Daoy (cell line): ENCODE measurements at places on chromosomes 2 and 18. TPM values are rescaled to one million over a fixed set of nuclear protein-coding genes. Genes with fewer than 3 reads are reported as not detected.

MEP1B gene
- total RNA-seq, result not detected in 2 replicates

UCN gene
- total RNA-seq, result 0.11 TPM in 1 of 2 replicates, not detected in the other

CCL20 gene
- 3.8 and 4.0 TPM in 2 replicates for total RNA-seq

PUM2 gene
- 25.7 and 50.5 TPM in 2 replicates for total RNA-seq

DLGAP1 gene
- 0.27 and 2.9 TPM in 2 replicates for total RNA-seq

KCNS3 gene
- 6.2 and 9.7 TPM in 2 replicates for total RNA-seq

GCC2 gene
- total RNA-seq, result 12.9 and 19.8 TPM in 2 replicates

PTRHD1 gene
- 41.0 and 46.4 TPM in 2 replicates for total RNA-seq

CDCA7 gene
- total RNA-seq, result 18.0 and 24.8 TPM in 2 replicates

SNORC gene
- 0.29 and 0.30 TPM in 2 replicates for total RNA-seq

DNA sequence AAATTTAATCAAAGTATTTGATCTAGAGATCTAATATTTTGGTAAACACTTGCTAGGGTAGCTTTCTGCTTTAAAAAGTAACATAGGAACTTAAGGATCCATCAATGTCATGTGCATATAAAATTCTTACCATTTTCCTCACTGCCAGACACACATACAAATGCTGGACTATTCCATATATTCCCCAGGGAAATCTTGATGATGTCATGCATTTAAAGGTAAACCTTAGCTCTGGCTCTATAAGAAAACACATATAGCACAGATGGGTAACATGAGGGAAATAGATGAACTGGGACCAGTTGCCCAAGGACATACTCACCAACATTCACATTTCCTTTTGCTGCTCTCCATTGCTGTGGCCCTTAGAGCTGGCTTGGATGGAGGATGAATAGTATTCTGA lies 79.1 kb upstream of the FMNL2 start:
- no peak for DNase-seq

DNA sequence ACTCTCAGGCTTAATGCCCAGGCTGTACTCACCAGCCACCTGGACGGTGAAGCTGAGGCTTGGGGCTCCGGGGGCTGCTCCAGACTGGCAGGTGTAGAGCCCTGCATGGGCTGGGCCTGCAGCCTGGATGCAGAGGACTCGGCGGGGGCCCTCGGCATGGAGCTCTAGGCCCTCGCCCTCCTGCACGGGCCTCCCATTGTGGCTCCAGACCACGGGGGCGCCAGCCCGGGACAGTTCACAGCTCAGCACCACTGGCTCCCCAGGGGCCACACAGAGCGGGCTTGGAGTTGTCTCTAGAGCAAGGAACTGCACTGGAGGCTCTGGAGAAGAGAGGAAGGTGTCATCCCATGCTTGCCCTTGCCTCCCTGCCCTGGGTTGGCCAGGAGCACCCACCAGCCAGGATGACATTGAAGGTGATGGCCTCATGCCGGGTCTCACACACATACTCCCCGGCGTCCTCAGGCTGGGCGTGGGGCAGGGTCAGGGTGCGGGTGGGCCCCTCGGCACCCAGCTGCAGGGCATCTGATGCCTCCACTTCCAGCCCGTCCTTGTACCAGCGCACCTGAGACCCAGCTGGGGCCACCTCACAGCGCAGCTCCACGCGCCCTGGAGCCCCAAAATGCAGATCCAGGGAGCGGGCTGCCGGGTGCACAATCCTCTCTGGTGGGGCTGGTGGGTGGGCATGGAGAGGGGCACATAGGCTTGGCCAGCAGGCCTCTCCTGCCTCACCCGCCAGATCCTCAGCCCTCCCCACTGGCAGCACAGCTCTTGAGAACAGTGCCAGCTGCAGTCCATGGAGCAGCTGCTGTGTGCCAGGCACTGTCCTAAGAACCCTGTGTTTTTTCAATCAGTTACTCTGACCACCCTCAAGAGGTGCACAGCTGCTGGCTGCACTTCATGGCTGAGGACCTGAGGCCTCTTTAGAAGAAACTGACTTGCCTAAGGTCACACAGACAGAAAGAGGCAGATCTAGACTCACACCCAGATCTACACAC lies 13.3 kb downstream of the OBSL1 start:
- DNase-seq, result no peak

DNA sequence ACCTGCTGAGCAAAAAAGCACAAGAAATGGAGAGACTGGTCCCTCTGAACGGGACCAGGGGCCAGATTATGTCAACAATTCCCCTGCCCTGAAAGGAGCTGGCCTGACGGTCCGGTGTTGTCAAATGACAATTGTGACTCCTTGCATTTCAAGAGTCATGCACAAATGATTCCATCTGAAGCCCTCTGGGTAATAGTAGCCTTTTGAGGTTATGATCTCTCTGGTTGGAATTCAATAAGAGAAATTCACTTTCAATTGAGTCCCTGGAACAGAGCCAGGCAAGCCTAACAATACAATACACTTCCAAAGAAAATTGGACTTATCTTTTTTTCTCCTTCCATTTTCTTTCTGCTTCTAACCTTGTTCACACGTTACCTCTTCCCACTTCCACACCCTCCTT lies 116.9 kb downstream of the C1D start:
- no peak for DNase-seq

GRCh38 chr2:215556979-215557378 lies 121.1 kb upstream of the FN1 start:
- peak; percentile 15 for DNase-seq

DNA sequence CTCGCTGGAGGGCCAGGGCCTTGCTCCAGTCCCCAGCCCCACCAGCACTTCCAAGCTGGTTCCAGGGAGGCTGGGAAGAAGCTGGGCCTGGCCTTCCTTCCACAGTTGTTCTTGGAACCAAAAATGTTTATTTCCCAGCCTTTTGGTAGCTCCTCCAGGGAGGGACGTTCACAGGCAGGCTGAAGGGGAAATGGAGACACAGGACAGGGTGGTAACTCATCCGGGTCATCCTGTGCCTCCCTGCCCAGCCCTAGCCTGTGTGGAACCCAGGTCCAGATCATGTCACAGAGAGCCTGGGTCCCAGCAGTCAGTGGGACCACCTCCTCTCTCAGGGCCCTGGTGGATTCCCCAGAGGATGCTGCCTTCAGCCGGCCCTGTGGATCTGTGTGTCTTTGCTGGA lies 12.5 kb upstream of the ARMC9 start:
- no peak for DNase-seq

DNA sequence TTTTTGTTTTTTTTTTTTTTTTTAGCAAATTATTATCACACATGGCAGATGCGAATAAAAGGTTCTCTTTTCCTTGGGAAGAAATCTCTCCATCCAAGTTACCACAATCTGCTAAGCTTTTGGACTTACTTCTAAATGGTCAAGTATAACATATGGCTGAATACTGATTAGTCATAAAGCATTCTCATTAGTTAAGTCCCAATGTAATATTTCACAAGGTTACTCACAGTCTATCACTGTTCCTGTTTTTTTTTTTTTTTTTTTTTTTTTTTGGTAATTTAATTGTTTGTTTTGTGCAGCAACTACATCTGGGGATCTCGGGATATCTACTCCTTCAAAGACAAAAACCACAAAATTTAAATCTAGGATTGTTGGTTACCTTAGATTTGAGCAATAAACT lies 771.7 kb downstream of the CPS1 start:
- no peak for DNase-seq

- no peak for DNase-seq
Measured at GRCh38 chr2:235009081-235009480, 57.3 kb downstream of the SH3BP4 start.

- DNase-seq, result no peak
Measured at GRCh38 chr18:12990641-12990966, 558 bp upstream of the CEP192 start.

GRCh38 chr18:55401638-55402191 lies 186.3 kb downstream of the TCF4 start:
- DNase-seq, result peak; percentile 35

- DNase-seq, result no peak
Measured at GRCh38 chr2:69571189-69571588, 72.3 kb downstream of the AAK1 start.

DNA sequence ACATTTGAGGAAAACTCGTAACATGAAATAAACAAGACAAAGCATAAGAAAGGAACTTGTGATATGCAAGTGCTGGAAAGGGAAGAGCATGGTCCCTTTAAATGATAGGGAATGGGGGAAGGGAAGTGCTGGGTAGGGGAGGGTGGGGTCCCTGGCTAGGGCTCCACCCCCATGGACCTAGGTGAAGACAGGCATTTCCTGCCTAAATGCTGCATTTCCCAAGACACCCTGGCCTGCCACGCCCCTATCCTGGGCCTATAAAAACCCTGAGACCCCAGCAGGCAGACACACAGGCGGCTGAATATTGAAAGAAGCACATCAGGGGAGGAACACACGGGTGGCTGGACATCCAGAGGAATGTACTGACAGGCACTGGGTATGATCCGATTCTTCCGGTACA lies 499.9 kb downstream of the ZEB2 start:
- DNase-seq, result no peak

- DNase-seq, result no peak
Measured at GRCh38 chr2:138722316-138722715, 57.9 kb downstream of the NXPH2 start.

DNA sequence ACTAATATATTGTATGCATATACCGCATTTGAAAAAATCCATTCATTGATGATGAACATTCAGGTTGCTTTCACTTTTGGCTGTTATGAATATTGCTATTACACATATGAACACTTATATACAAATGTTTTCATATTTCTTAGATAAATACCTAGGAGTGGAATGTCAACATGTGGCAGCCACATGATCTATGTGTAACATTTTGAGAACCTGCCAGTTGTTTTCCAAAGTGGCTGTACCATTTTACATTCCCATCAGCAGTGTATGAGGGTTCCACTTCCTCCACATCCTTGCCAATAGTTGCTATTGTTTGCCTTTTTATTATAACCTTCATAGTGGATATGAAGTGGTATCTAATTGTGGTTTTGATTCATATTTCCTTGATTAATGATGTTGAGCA lies 40.5 kb downstream of the CCDC85A start:
- DNase-seq, result no peak

DNA sequence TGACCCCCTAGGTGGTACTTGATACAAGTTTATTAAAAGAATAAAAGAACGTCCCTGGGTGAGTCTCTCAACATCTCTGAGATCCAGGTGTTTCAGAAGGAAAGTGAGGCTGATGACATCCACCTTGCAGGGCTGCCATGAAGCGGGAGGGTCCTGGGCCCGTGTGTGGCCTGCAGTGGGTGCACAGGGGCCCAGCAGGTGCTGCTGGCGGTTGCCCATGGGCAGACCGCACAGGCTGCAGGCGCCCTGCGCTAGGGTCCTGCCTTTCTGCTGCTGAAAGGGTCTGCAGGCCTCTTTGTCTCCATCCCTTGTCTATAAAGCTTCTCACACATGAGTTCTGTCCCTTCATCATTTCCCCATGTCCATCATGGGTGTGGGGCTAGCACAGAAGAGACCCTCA lies 247.0 kb downstream of the TFCP2L1 start:
- no peak for DNase-seq

DNA sequence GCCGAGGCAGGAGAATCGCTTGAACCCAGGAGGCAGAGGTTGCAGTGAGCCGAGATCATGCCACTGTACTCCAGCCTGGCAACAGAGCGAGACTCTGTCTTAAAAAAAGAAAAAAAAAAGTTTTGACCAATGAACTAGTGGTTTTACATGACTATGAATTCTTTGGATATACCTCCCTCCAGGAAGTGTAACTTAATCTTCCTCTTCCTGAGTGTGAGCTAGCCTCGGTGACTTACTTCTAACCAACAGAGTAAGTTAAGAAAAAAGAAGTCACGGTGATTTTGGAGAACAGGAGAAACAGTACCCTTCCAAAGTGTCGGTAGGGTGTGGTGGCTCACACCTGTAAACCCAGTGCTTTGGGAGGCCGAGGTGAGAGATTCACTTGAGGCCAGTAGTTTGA lies 7.1 kb downstream of the TIA1 start:
- DNase-seq, result no peak

- DNase-seq, result peak; percentile 34
Measured at GRCh38 chr2:17813010-17813741, 3.1 kb upstream of the MSGN1 start.

- no peak for DNase-seq
Measured at GRCh38 chr2:217895070-217895635, 107.6 kb downstream of the TNS1 start.

GRCh38 chr2:177271981-177272666 lies 7.6 kb upstream of the NFE2L2 start:
- DNase-seq, result no peak

DNA sequence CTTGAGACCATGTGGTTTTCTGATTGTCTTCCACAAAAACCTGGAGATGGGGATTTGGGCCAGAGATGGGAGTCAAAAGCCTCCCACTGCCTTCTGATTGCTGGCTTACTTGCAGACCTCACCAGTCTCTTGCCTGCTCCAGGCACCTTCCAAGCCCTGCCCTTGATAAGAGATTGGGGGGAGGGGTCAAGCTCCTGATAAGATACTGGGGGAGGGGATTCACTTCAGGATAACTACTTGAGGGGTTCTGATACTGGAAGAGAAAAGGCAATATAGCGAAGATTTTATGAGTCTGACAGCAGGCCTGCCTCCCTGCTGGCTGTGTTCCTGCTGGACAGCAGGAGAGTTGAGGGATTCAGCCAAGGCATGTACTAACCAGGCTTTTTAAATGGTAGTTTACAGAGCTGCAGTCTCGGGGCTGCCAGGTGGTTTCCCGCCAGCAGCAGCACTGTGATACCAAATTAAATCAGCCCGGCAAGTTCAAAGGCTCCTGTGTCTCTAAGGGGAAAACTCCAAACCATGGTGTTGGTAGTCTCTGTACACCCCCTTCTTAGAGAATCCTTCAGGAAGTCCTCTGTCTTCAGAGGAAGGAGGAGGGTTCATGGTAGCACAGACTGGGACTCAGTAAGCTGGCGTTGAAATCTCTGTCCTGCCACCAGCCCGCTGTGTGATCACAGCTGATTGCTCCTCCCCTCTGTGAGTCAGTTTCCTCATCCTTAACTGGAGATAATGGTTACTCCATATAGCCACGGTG lies 58.3 kb downstream of the FBXO36 start:
- peak; percentile 76 for DNase-seq

DNA sequence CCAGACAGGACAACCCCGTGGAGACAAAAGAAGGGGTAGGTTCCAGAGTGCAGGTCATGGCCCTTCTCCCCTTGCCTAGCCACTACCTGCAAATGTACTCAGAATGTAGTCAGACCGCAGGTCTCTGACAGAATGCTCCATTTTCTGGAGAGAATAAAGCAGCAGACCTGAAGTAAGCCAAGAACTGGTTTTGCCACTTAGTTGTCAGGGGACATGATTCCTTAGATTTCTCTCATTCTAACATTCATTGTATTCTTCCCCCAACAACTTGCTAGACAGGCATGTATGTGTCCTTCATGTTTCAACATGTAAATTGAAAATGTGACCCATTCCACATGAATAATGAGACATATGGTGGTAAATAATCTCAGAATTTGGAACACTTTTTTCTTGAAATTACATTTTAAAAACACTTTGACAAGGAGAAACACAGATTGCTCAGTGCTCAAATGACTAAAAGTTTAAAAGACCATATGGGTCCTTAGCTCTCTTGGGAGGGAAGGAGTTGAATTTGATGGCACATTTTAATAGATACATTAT lies 142.4 kb downstream of the CCBE1 start:
- no peak for DNase-seq

DNA sequence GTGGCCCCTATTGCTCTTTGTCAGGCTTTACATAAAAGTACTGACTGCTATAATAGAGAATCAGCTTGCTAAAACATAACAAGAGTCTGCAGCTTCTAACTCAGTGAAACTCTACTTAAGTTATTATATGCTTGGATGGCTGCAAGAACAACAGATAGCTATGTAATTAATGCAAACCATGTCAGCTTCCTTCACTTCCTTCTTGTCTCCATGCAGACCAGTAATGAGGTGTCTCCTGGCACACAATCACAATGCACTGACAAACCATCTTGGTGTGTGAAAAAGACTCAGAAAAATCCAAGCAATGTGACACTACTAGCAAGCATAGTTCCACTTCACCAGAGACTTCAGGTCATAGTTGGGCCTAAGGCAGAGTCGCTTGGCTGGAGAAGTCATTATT lies 2068.9 kb upstream of the PIK3C3 start:
- no peak for DNase-seq

GRCh38 chr18:78876868-78877267 lies 102.8 kb upstream of the SALL3 start:
- DNase-seq, result no peak
